Naive B cell (primary cell): ENCODE measurements at places on chromosomes 7 and 10. TPM values are rescaled to one million over a fixed set of nuclear protein-coding genes. Genes with fewer than 3 reads are reported as not detected.

DNA sequence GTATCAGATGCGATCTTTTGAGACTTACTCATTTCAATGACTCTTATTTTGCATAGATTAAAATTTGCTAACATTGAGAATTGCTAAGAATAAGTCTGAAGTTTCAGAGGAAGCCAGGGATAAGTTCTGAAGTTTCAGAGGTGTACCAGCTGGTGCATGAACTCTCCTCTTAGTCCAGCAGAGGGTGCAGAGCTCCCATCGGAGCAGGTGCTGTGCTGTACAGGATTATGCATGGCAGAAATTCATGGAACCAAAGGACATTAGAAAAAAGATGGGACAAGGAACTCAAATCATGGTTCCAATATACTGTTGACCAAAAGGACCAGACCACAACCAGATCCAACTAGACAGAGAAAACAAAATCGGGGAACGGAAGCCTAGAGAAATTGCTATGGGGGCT, 41.9 kb downstream of the MGAM2 start:
- H3K27ac ChIP-seq: no peak overlapping the region
- DNase-seq: no peak
- H3K4me3 ChIP-seq: no peak overlapping the region
- no peaks in the 10 kb centered on the region for H3K4me1 ChIP-seq
- peaks cover 5% of the 10 kb centered on the region for H3K27me3 ChIP-seq
- H3K36me3 ChIP-seq: no peaks in the 10 kb centered on the region

- no peak overlapping the region for H3K27ac ChIP-seq
- H3K4me1 ChIP-seq: peaks cover 24% of the 10 kb centered on the region
- H3K36me3 ChIP-seq: peaks cover 13% of the 10 kb centered on the region
- no peak overlapping the region for H3K4me3 ChIP-seq
- no peak for DNase-seq
- no peaks in the 10 kb centered on the region for H3K27me3 ChIP-seq
Observed at GRCh38 chr7:47443049-47443448, 138.9 kb downstream of the TNS3 start.

DNA sequence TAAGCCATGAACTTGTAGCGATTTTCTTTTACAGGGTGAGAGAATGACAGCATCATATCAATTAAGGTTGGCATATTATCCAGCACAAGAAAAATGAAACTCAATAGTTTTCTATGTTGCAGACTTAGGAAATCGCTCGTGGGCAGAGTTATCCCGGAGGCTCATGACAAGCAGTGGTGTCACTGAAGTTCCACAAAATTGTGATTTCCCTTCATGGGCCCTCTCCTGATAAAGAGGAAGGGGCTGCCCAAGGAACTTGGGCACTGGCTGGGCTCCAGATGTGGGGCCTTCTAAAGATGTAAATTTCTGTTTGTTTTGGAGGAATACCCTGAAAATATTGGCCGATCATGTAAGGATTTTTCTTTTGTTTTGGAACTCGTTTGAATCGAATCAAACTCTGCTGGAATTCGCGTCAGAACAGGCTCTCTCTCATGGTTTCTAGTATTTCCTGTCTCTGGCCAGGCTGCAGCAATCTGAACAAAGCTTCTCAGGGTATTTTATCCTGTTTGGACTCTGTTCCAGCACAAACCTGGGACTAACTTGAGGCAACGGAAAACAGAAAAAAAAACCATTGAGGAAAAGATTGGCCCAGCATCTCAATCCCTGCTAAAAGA, 340.6 kb upstream of the NRP1 start:
- no peak overlapping the region for H3K27ac ChIP-seq
- no peaks in the 10 kb centered on the region for H3K27me3 ChIP-seq
- no peak for DNase-seq
- H3K4me3 ChIP-seq: no peak overlapping the region
- no peaks in the 10 kb centered on the region for H3K4me1 ChIP-seq

GRCh38 chr10:129397198-129397974, 69.7 kb upstream of the MGMT start:
- no peak overlapping the region for H3K27ac ChIP-seq
- no peak overlapping the region for H3K4me3 ChIP-seq
- H3K27me3 ChIP-seq: no peaks in the 10 kb centered on the region
- H3K36me3 ChIP-seq: no peaks in the 10 kb centered on the region

GRCh38 chr10:95413588-95413987, 122.8 kb upstream of the PDLIM1 start:
- no peak overlapping the region for H3K27ac ChIP-seq
- H3K4me3 ChIP-seq: no peak overlapping the region
- H3K27me3 ChIP-seq: no peaks in the 10 kb centered on the region
- no peaks in the 10 kb centered on the region for H3K4me1 ChIP-seq
- H3K36me3 ChIP-seq: no peaks in the 10 kb centered on the region

DNA sequence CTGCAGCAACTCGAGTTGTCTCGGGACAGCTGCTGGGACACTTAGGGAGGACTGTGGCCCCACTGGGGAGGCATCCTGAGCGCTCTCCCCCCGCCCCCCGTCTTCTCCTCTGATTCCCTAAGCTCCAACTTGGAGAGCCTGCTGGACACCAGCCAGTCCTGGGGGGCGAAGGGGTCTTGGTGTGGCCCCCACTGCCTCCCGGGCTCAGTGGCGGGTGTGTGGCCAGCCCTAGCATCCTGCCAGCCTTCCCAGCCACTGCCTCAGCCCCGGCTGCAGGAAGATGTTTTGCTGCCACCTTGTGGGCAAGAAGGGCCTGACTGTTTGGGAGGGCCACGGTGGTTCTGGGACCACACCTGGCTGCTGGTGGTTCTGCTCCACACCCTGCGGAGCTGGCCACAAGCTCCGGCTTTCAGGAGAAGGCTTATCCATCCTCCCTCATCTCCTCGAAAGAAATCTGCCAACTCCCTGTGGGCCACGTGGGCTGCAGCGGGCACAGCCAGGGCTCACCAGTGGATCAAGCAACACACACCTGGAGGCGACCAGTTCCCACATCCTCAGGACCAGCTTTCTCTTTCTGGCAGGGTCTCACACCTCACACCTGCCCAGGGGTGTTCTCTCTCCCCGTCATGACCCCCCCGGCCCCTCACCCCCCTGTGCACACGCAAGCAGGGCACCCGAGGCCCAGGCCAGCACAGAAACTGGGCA, 24.8 kb downstream of the AGAP3 start:
- no peaks in the 10 kb centered on the region for H3K4me1 ChIP-seq
- DNase-seq: peak; percentile 63
- H3K27me3 ChIP-seq: peaks cover 43% of the 10 kb centered on the region
- H3K4me3 ChIP-seq: no peak overlapping the region
- no peaks in the 10 kb centered on the region for H3K36me3 ChIP-seq

DNA sequence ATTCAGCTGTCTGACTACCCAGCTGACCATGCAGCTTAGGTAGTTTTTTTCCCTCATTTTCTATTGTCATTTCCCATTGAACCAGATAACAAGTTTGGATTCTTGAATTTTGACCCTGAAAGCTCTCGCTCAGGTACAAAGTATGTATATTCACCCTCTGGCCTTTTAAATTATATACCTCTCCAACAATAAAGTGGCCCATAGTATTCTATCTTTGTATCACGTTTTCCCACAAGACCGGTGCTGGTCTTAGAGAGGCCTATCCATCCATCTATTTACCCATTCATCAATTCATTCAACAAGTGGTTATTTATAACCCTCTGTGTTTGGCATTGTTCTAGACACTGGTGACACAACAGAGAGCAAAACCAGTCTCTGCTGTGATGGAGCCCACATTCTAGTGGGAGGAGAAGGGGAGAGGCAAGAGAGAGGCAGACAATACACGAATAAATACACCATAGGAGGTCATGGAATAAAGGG, 35.2 kb upstream of the NPSR1 start:
- no peaks in the 10 kb centered on the region for H3K27me3 ChIP-seq
- no peaks in the 10 kb centered on the region for H3K36me3 ChIP-seq
- no peak for DNase-seq
- no peak overlapping the region for H3K4me3 ChIP-seq
- no peak overlapping the region for H3K27ac ChIP-seq

GRCh38 chr7:113628948-113629847, 289.6 kb downstream of the PPP1R3A start:
- H3K27me3 ChIP-seq: no peaks in the 10 kb centered on the region
- H3K4me3 ChIP-seq: no peak overlapping the region
- H3K27ac ChIP-seq: no peak overlapping the region
- DNase-seq: no peak
- H3K36me3 ChIP-seq: no peaks in the 10 kb centered on the region

Gene CRTAC1
- not detected for polyA plus RNA-seq
